ENCODE measurements at places on chromosomes 7 and 10.

- DNase-seq, result no peak
Measured at GRCh38 chr10:47325303-47326291, 3.3 kb downstream of the GDF2 start.

GRCh38 chr7:50185208-50185607 is 92.2 kb upstream of the ZPBP start:
- no peak for DNase-seq

DNA sequence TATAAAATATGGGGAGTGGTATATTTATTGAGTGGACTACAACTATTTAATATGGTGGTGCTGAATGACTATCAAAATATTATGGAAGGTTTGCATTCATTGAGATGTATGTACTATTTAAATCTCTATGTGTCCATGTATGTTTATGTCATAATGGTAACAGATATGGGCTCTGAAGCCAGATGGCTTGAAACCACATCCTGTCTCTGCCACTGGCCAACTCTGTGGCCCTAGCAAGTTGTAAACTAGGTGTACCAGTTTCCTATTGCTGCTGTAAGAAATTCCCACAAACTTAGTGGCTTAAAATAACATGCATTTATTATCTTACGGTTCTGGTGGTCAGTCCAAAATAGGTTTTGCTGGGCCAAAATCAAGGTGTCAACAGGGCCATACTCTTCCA is 198.1 kb upstream of the NFE2L3 start:
- DNase-seq, result no peak

DNA sequence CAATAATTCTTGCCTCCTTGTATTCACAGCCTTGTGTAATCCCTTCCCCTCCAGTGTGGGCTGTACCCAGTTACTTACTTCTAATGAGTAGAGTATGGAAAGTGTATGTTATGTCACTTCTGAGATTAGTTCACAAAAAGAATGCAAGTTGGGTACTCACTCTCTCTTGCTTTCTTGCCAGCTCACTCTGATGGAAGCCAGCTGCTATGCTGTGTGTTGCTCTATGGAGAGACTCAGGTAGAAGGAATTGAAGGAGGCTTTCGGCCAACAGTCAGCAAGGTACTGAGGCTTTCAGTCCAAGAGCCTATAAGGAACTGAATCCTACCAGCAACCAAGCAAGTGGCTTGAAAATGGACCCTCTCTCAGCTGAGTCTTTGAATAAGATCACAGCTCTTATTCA is 9.7 kb upstream of the BICC1 start:
- no peak for DNase-seq

DNA sequence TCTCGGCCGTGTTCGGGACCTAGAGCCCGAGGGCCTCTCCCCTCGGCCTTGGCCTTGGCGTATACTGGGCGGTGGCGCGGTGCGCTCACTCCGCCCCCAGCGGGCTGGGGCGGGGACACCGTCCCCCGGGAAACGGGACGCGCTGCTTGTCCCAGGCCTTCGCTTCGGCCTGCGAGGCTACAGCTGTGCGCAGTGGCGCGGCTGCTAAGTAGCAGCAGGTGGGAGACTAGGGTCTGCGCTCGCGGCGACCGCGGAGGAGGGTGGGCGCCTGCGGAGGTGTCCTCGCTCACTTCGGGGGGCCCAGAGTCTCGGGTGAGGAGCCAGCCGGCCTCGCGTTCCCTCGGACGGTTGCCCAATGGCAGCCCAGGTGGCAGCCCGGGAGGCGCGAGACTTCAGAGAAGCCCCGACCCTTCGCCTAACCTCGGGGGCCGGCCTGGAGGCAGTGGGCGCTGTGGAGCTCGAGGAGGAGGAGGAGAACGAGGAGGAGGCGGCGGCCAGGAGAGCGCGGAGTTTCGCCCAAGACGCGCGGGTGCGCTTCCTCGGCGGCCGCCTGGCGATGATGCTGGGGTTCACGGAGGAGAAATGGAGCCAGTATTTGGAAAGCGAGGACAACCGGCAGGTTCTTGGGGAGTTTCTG is at the start of gene DNAH11:
Gene DNAH11, plus strand, starts transcription at position 149 of the 637 bp plus-strand sequence. Its CDS starts 207 bp downstream, at position 356.
- DNase-seq, result no peak

DNA sequence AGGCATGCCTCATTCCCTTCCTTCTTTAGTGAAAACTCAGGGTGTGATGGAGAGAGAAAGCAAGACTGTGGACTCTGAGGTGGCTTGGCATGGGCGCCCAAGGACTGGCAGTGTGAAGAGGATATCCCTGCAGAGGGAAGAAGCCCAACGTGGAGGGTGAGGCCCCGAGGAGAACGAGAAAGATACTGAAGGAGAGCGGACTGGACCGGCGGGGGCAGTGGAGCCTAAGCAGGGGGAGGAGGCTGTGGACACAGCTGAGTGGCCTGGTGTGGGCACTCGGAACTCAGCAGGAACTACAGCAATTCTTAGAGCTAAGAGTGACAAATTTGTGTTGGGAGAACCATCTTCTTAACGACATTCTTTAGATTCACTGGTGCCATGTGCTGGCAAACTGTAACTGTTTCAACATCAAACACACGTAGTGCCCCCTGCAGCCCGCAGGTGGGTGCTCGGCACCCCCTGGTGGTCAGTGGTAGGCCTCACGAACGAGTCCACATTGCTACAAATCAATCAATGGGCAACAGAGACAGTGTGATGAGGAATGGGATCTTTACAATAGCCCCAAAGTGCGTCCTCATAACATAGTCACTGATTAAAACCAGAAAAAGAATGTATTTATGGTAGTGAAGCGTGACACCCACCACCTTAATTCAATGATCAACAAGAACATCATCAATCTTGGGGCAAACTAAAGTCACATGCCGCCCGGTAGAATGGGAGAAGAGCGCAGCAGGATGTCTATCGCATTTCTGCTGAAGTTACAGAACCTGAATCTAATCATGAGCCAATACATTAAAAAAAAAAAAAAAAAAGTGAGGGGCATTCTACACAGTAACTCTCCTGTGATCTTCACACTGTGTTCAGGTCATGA is 2.0 kb upstream of the SFTPA1 start:
- DNase-seq, result no peak

GRCh38 chr7:53111031-53111430 is 75.6 kb downstream of the POM121L12 start:
- DNase-seq, result no peak

DNA sequence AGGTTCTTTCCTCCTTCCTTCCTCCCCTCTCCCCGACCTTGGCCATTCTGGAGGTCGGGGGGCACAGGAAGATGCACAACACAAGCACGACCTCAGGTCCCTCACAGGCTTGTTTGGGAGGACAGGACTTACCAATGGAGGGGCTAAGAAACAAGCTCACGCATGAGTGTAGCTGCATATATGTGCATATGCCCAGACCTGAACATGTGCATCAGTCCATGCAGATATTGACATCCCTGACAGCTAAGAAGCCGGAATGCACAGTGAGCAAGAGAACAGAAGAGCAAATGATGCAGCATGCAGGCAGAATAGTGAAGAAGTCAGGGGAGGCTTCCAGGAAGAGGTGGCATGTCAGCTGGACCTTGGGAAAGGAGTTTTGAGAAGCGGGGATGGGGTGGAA is 28.7 kb downstream of the ADCYAP1R1 start:
- DNase-seq, result no peak

GRCh38 chr7:64873517-64873916 is 29.6 kb upstream of the ZNF273 start:
- DNase-seq, result no peak

GRCh38 chr7:43557831-43558495 is 24.9 kb upstream of the STK17A start:
- DNase-seq, result no peak

DNA sequence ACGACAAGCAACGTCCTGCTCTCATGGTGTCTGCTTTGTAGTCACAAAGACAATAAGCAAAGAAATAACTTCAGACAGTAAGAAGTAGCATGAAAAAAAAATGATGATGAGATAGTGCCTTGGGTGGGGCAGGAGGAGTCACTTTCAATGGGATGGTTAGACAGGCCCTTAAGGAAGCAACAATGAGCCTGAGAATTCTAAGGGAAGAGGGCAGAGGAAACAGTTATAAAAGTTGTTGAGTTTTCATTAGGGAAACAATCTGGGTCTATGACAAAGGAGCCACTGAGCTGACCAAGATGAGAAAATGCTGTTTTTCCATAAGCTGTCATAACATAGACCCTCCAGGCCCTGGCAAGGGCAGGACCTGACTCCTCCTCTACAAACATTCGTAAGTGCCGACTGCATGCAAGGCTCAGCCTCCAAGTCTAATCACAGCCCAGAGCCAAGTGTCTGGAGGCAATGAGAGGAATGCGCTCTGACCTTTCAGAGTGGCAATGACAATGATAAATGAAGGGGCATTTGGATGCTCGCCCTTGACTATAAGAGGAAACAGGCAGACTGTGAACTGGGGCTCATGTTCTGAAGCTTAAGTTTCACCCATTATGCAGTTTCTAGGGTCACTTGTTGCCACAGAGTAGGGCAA is 43.7 kb downstream of the PPP1R3C start:
- no peak for DNase-seq

DNA sequence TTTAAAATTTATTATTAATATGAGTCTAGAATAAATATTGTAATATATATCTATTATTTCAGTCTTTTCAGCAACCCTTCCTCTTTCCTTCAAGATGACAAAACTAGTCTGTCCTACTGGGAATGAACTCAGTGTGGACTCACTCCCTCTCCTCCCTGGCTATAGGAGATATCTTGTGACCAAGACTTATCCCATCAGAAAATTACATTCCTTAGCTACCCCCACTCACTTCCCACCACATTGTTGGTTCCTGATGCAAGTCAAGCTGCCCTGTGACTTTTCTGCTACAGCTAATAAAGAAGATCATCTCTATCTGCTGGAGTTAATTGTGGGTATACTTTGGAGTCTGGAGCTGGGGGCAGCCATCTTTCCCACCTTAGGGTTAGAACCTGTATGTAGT is 28.0 kb upstream of the MCU start:
- no peak for DNase-seq

- no peak for DNase-seq
Measured at GRCh38 chr7:40077849-40078248, 56.6 kb downstream of the MPLKIP start.

- no peak for DNase-seq
Measured at GRCh38 chr7:745431-746154, 18.5 kb upstream of the PRKAR1B start.

GRCh38 chr10:128463991-128464760 is 338.0 kb upstream of the MKI67 start:
- no peak for DNase-seq

DNA sequence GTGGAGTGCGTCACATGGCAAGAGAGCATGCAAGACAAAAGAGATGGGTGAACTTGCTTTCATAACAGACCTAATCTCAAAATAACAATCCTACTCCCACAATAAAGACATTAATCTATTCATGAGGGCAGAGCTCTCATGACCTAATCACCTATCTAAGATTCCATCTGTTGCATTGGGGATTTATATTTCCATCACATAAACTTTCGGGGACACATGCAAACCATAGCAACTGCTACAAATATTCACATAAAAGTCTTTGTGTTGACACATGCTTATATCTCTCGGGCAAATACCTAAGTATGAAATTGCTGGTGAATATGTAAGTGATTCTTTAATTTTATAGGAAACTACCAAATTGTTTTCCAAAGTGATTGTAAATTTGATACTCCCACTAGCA is 16.0 kb upstream of the PNLIPRP1 start:
- DNase-seq, result no peak

DNA sequence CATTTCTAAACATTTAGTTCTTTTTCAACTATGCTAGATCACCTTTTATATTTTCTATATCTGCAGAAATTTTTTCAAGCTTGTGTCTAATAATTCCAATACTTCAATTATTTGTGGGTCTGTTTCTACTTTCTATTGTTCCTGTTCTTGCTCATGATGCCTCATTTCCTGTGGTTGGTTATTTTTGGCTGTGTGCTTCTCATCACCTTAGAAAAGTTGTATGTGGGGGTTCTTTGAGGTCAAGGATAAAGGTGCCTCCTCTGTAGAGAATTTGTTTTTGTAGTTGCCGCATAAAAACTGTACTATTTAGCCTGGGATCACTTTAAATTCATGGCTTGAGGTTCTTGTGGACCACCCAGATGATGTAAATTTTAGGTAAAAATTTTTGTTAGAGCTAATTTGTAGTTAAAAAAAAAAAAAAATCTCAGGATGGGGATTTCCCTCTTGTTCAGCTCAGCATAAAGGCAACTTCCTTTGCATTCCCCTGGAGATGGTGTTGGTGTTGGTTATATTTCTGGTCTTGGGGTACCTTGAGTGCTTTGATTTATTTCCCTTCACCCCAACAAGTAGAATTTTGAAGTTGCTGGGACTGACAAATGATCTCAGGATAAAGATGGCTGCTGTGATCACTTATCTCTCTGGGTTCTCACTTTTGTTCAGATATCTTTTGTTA is 27.0 kb upstream of the JAZF1 start:
- DNase-seq, result no peak

GRCh38 chr7:114825423-114825951 is 96.4 kb upstream of the MDFIC start:
- peak; percentile 32 for DNase-seq

DNA sequence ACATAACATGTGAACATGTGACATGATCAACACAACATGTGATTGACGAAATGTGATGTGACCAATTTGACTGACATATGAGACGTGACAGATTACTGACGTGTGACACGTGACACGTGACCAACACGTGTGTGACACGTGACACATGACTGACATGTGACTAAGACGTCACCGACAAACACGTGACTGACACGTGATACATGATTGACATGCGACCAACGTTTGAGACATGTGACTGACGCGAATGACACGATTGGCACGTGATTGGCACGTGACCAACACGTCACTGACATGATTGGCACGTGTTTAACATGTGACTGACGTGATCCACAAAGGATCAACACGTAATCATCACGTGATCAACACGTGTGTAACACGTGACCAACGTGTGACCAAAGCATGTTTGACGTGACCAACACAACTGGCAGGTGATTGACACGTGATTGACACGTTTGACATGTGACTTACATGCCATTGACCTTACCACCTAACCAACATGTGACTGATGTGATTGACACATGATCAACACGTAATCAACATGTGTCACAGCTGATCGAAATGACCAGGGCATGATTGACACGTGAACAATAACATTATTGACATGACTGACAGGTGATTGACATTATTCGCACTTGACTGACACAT is 23.7 kb downstream of the CRPPA start:
- DNase-seq, result no peak

DNA sequence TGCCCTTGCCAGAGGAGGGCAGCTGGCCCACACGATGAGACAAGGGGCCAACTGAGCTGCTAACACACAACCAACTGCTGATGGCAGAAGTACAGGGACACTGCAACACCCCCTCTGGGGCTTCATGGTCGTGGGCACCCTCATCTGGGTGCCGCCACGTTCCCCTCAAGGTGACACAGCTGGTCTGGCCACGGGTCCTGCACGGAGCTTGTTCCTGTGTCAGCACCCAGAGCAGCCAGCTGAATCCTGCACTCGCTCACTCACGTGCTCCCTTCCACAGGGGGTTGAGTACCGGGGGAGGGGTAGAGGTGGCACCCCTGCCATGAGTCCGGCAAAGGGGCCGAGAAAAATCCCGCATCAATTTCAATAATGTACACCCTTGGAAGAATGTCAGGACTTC is 1319.1 kb downstream of the REEP3 start:
- DNase-seq, result no peak
